ENCODE measurements at places on chromosomes 2 and 18.

DNA sequence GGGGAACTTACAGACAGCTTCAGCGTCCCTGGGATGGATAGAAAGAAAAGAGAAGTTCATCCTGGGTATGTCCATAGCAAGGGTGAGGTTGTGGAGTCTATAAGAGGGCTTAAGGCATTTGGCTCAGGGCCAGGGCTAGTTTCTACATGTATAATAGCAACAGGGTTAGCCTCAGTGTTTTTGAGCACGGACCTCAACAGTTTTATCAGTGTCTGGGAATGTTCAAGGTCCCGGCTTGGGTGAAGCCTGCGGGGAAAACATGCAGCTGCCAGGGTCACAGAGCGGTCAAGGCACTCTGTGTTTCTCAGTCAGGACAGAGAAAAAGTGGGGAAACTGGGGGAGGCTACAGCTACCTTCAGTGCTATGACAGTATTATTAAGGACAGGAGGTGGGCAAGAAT lies 427.7 kb upstream of the HS6ST1 start:
- DNase-seq = no peak

- DNase-seq = no peak
Observed at GRCh38 chr18:3660739-3661515, 211.0 kb downstream of the TGIF1 start.

- no peak for DNase-seq
Observed at GRCh38 chr2:112725545-112726457, 5.0 kb downstream of the NT5DC4 start.

- no peak for DNase-seq
Observed at GRCh38 chr2:170214309-170214948, 36.5 kb downstream of the MYO3B start.

- no peak for DNase-seq
Observed at GRCh38 chr2:240427729-240428128, 7.7 kb upstream of the GPC1 start.

- no peak for DNase-seq
Observed at GRCh38 chr2:170073288-170073687, 104.7 kb upstream of the MYO3B start.

- DNase-seq = no peak
Observed at GRCh38 chr18:32891797-32892196, 119.0 kb upstream of the KLHL14 start.

DNA sequence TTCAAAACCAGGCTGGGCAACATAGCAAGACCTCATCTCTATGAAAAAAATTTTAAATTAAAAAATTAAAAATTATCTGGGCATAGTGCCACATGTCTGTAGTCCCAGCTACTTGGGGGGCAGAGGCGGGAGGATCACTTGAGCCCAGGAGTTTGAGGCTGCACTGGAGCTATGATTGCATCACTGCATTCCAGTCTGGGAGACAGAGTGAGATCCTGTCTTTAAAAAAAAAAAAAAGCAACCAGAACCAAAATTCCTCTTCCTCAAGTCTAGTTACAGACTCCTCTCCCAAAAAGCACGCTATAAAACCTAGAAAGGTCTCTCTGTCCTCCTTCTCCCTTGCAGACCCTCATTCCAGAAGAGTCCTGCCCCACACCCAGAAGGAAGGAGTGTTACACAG lies 23.9 kb downstream of the TNFAIP6 start:
- no peak for DNase-seq

Measured in T-helper 22 cell (primary cell).